ENCODE measurements at places on chromosomes 3 and 15.
A peak's percentile ranks its signal among the peaks of the same experiment; 100 is the strongest.

DNA sequence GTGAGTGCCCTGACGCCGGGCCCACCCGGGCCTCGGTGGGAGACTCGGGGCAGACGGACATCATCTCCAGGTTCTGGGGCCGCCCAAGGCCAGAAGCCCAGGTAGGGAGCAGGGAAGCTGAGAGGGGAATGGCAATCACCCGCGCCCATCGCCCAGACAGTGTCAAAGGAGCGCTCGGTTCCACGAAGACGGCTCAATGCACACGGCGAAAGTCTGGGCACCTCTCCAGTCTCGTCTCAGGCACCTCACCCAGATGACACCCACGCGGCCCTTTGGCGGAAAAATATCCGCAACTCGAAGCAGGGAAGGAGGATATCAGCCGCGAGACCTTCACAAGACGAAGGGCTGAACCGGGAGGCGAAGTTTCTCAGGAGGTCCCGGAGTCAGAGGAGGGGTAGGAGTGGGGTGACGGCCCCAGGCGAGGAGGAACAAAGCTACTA, 916 bp downstream of the IL17RD start:
- DNase-seq: no peak

DNA sequence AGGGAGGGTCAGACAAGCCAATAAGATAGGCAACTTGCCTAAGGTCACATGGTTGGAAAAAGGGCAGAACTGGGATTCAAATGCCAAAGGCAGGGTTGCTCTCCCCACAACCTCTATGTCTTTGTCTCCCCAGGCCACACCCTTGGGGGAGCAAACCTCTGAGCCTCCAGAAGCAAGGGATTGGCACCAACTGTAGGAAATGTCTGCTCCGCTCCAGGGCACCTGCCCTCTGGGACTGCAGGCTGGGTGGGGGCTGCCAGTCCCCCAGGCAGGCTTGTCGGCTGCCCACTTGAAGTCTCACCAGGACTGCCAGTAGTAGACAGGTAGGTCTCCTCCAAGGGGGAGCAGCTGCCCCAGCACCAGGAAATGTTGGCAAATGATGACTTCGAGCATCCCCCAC, 2.0 kb downstream of the FAM3D start:
- no peak for DNase-seq

DNA sequence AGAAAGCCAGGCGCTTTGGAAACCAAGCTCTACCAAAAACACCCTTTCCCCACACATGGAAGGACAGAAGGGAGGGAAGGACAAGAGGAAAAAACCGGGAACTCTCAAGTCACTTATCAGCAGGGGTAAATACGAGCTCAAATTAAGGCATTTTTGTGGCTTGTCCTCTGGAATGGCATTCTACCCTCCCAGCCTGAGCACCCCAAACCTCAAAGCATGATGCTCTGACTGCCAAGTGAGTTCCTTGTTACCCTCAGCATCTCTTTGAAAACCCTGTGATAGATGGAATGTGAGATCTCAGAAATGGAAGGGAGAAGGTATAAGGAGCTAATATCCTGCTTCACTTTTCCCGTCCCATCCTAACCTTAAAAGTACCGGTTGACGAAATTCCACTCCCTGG, 8.1 kb upstream of the CSPG5 start:
- DNase-seq: no peak

- no peak for DNase-seq
Observed at GRCh38 chr3:52433328-52433995, 11.4 kb downstream of the SEMA3G start.

DNA sequence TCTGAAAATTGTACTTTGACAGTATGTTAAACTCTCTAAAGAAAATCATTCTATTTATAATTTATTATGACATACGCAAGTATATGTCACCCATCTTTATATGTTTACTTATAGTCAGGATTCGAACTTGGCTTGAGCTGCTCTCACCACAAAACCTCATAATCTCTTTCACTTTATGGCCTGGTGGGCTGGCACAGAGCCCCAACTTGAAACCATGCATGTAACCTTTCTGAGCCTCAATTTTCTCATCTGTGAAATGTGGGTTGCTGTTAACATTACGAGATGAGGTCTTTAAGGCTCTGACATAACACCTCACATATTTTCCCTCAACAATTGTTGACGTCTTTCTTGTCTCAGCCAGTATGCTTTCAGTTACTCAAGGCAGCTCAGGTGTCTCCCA, 69.4 kb upstream of the PFN2 start:
- DNase-seq: peak; percentile 9
